NCI-H1436 treated with DMSO at 0.1 percent for 48 hours (cell line): ENCODE measurements at places on chromosomes 1 and 21.

DNA sequence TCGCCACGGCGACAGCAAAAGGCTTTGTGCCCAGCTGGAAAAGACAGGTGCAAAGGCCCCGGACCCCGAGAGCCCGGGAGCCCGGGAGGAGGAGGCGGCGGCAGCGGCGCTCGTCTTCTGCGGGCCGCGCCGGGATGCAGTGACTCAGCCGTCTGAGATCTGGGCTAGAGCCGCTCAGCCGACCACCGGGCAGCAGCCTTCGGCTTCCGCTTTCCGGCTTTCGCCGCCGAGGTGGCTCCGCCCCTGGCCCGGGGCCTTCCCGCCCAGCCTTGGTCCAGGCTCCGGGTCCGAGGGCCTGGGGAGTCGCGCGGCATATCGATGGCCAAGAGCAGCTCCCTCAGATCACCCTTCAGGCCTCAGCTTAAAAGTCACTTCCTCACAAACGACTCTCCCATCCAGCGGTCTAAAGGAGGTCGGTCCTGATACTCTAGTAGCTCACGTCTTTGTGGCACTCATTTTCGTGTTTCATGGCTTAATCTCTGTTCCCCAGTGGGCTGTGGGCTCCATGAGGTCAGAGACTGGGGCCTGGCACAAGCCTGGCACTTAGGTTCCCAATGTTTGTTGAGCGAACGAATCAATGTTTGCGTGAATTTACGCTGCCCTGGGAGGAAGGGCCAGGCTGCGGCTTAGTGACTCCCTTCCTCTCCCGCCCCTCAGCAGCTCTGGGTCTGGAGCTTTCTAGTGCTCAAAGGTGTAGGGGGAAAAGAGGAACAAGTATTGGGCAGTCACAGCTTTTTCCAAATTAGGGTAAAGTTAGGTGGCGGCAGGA lies at the start of gene PHTF1:
PHTF1 (minus strand) TSS at position 154 of the 769 bp plus-strand sequence. CDS start 783 bp downstream, outside the sequence.
- peak; percentile 9 for DNase-seq

DNA sequence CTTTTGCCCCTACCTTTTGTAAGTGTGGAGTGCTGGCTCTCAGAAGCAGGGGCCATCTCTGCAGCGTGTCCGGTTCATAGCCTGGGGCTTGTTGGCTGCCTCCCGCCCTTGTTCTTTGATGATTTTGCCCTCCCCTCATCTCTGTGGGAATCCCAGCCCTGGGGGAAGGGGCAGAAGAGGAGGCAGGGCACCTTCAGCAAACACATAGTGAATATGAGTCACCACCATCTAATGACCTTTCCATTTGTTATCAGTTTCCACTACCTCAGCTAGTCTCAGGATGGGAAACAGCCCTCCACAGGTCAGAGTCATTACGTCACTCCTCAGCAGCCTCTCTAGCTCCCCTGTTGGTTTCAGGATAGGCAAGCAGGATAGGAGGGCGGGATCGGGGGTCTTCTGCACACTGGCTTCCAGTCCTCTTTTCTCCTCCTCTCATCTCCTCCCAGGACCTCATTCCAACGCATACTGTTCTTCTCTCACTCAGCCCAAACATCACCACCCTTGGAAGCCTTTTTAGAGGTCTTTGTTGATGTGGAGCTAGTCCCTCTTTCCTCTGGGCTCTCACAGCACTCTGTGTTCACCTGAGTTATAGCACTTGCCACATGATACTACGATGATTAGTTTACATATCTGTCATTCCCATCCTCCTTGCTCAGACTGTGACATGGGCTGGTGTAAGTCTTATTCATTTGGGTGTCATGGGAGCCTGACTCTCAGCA lies 15.8 kb downstream of the GADD45A start:
- DNase-seq, result no peak

GRCh38 chr1:150612014-150612345 lies 17.4 kb downstream of the ENSA start:
- no peak for DNase-seq

DNA sequence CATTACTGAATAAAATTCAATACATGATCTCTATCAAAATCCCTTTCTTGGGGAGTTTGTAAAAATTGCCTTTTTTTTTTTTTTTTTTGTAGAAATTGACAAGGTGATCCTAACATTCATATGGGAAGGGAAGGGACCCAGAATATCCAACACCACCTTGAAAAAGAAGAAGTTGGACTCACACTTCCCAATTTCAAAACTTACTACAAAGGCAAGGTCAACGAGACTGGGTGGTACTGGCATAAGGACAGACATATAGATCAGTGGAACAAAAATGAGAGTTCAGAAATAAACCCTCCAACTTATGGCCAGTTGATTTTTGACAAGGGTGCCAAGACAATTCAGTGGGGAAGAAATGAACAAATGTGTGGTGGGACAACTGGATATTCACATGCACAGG lies 31.4 kb upstream of the CLSTN1 start:
- no peak for DNase-seq

- DNase-seq, result no peak
Measured at GRCh38 chr1:243605604-243606003, 244.4 kb downstream of the AKT3 start.

- DNase-seq, result no peak
Measured at GRCh38 chr1:101025283-101025656, 314 bp downstream of the DPH5 start.

GRCh38 chr1:59505596-59506028 lies 208.7 kb downstream of the FGGY start:
- DNase-seq, result no peak

DNA sequence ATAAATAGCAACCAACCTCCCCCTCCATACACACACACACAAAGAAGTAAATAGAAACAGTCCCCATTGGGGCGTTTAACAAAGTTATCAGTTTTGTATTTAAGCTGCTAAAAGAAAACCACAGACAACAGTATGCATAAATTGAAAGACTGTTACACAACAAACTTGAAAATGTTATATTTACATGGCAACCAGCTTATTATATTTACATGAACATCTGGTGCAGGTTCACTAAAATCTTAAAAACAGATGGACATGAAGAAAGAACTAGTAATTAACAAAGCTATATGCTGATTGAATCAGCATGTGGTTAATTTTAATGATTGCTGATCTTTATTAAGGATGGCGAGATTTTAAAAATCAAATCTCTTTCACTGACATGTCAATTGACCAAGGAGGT lies 384.7 kb downstream of the LRRIQ3 start:
- DNase-seq, result no peak

DNA sequence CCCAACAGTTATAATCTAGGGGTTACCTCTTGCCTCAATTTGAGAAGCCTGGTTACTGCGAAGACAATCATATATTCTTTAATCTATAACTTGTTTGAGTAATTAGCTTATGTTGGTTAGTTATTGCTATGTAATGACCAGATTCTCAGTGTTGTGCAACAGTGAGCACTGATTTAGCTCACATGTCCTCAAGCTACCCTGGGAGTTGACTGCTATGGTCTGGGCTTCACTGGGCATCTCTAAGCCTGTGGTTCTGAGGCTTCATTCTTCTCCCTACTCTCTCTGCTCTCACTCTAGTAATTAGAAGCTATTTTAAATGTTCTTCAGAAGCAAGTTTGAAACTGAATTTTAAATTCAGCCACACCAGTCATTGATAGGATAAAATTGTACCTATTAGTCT lies 371.8 kb downstream of the PBX1 start:
- DNase-seq, result no peak

DNA sequence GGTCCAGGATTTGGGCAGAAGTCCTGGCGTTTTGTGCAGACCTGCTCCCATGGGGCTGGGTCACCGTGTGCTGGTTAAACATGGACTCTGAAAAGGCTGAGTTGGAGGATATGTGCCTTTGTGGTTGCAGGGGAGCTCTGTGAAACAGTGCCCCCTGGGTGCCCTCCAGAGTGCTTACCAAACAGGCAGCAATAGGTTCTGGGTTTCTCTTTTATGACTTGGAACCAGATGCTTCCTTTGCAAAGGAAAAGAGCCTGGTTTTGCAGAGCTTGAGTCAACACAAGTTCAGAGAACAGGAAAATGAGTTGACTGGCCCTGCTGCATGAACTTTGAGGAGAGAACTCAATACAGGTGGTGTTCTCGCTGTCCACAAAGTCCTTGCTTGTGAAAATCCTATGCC lies 288.9 kb downstream of the TM2D1 start:
- DNase-seq, result no peak

- DNase-seq, result no peak
Measured at GRCh38 chr1:227320476-227320875, 2.2 kb upstream of the CDC42BPA start.

DNA sequence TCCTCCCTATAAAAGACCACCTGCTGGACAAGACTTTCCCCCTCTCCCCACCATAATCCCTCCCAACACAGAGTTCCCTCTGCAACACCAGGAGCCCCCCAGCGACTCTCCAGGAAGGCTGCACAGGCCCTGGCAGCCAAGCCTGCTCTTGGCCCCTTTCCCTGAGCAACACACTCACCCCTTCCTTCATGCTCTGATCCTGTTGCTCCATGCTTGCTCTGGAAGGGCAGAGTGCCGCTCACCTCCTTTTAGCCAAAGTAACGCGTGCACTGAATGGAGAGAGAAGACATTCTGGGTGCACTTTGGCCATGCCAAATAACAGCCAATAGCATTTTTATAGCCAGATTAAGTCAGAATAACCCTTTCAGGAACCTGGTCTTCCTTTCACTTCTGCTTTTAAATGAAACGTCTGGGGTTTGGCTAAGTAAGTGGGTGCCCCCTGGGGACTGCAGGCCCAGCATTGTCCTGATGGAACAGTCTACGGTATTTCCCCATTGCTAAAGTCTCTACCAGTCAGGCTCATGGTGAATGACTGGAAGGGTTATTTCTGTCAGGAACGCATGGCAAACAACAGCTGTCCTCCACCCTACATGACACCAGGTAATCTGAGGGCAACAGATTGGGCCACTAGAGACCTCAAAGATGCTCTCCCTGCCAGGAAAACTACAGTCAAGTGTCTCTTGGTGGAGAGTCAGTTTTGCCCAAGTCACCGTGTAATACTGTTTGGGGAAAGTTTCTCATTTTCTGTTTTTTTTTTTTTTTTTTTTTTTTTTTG lies at the start of gene SLC2A5:
SLC2A5 (minus strand) TSS at position 310 of the 775 bp plus-strand sequence; CDS start at position 211, 99 bp downstream.
- no peak for DNase-seq

- no peak for DNase-seq
Measured at GRCh38 chr1:173821680-173822079, 2.8 kb upstream of the DARS2 start.
